Naive thymus-derived CD4-positive, alpha-beta T cell (primary cell): ENCODE measurements at places on chromosomes 12 and 14. TPM values are rescaled to one million over a fixed set of nuclear protein-coding genes. Genes with fewer than 3 reads are reported as not detected.

GRCh38 chr14:24960816-24961215 is 89.1 kb downstream of the STXBP6 start:
- no peak overlapping the region for H3K27ac ChIP-seq
- H3K36me3 ChIP-seq, result no peaks in the 10 kb centered on the region
- H3K4me3 ChIP-seq, result no peak overlapping the region
- H3K27me3 ChIP-seq, result no peaks in the 10 kb centered on the region
- no peaks in the 10 kb centered on the region for H3K4me1 ChIP-seq

DNA sequence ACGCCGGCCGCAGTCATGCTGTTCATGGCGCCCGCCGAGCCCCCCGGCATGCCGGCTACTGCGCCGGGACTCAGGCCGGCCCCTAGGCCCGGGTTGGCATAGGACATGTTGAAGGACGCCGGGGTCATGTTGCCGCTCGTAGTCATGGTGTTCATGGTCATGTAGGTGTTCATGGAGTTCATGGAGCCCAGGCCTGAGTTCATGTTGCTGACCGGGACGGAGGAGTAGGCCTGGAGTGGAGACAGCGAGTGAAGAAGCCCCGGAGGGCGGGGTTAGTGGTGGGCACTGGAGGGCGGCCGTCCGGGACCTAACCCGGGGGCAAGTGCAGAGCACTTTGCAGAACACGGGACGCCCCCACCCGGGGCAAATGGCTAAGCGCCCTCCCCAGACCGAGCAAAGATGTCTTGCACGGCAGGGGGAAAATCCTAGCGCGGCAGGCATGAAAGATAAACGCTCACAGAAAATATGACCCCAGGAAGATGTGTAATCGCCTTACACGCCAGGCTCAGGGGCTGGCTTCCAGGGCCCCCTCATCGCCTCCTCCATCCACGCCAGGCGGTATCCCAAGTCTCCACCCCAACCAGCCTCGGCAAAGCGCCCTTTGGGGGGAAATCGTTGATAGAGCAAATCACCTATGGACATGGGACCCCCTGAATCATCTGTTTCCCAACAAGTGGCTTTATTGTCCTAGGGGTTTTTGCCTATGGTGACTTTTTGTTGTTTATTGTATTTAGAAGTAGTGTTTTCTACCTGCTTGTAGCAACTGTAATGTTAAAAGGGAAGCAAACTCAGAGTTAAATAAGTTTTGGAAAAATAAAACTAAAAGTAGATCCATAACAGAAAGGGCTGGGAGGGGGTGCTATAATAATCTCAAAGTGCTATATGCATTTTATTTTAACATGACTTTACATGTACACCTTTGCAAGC is 2.3 kb downstream of the FOXA1 start:
- DNase-seq, result no peak
- H3K27ac ChIP-seq, result no peak overlapping the region
- H3K4me3 ChIP-seq, result no peak overlapping the region
- no peaks in the 10 kb centered on the region for H3K4me1 ChIP-seq
- no peaks in the 10 kb centered on the region for H3K27me3 ChIP-seq

- no peaks in the 10 kb centered on the region for H3K36me3 ChIP-seq
- no peak for DNase-seq
- H3K4me1 ChIP-seq, result no peaks in the 10 kb centered on the region
Observed at GRCh38 chr12:52945389-52946232, 3.3 kb upstream of the KRT18 start.

DACT1 gene
- polyA plus RNA-seq, result 38.7 TPM
